ENCODE measurements at places on chromosomes 3 and 15.

DNA sequence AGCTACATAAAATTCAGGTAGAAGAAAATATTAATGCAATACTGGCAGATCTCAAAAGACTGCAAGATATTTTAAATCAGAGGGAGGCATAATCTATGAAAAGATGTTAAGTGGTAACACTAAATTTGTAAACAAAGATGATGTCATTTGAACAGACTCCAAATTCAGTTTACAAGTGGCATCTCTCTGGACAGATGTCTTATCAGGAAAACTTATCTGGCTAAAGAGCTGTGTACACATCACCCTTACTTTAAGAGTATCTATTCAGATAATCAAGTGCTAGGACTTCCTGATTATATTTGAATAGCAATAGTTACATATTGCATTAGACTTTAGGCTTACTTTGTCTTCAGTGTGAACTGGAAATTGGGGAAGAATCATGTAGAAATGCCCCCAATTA is 231.5 kb downstream of the WDR72 start:
- no peak for DNase-seq

DNA sequence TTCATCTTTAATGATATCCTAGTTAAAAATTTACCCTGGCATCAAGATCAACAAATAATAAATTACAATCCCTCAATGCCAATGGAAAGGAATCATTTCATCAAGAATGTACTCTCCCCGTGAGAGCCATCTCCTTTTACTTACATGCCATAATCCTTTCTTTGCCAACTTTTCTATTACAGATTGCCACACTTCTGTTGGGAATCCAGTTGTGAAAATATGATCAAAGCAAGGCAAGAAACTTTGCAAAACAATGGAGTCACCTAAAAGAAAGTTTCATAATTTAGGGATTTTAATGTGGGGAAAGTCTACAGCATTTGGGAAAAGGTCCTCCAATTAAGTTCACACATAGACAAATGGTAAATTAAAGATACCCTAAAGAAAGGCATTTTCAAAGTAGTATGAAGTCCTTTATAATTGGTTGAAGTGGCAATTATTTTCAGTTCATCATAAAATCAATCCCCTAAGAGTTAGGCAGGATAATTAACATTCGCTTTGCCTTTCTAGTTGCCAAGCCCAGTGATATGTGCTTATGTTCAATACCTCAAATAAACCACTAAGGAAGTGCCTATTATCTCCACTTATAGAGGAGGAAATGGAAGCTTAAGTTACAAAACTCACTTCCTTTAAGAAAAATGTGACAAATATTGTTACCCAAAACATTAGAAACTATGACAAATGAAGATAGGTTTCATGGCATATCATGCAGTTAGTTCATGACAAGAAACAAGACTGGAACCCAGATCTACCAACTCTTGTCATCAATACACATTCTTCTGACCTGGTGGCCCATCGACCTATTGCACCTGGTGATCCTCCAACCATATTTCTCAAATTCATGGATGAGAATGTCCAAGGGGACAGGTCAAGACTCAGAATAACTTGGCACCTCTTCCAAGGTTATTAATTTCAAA is 49.1 kb downstream of the TRANK1 start:
- DNase-seq = no peak

GRCh38 chr15:72474466-72474911 is 359 bp downstream of the ARIH1 start:
- DNase-seq = no peak

DNA sequence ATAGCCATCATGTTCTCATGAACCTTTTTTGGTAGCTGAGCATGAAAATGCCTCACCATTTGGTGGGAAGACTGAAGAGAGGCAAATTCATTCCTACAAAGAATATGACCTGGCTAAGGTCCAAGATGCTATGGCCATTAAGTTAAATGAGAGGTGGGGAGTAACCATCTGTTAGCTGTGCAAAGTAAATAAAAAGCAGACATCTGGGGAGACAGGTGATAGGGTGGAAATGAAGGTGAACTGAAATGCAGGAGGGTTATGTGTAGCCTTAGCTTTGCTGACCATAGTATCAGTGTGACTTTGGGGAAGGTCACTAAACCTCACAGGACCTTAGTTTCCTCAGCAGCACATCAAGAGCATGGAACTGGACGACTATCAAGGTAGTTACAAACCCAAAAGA is 111.0 kb upstream of the STRIT1 start:
- DNase-seq = no peak

DNA sequence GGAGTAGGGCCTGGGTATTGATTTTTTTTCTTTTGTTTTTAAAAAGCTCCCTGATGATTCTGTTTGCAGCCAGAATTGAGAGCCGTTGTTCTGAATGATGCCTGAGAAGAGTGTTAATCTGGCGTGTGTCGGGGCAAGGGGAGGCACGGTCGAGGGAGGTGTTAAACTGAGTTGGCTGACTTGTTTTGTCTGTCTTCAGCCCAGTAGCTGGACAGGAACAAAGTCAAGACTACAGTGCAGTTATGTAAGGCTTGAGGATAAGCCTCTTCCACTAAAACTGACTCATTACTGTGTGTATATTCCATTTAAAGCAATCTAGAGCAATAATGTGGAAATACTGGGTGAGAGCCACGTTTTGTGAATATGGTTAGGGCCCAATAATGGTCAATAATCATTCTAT is 119.0 kb upstream of the DLG1 start:
- DNase-seq = no peak

Measured in activated B cell treated with CpG ODN at 0.5 μM for 24 hours (primary cell).